Esophagus squamous epithelium (tissue), 5 donors: ENCODE measurements at places on chromosomes 6 and 20.

GRCh38 chr6:31495580-31495979 lies 2.4 kb upstream of the MICB start:
- DNase-seq, result no peak

- DNase-seq, result no peak
These were observed 137.3 kb downstream of the ZFAND3 start for GRCh38 chr6:37956711-37957275.

DNA sequence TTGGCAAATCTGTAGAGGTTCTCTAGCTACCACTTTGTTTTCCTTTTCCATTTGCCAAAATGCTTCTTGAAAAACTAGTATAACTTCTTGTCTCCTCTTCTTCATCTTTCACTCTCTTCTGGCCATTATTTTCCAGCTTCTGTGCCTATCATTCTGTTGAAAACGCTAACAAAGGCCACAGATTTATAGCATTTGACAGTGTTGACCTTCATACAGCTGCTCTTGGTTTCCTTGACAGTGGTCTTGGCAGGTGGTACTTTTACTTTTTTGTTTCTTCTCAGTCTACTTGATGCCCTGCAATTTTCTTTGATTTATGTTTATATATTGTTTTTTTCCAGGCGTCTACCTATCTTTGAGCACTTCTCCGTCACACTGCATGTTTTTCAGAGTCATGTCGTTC lies 23.7 kb downstream of the TRMT11 start:
- no peak for DNase-seq

- no peak for DNase-seq
These were observed 235.6 kb downstream of the PLCB1 start for GRCh38 chr20:8367689-8368088.

DNA sequence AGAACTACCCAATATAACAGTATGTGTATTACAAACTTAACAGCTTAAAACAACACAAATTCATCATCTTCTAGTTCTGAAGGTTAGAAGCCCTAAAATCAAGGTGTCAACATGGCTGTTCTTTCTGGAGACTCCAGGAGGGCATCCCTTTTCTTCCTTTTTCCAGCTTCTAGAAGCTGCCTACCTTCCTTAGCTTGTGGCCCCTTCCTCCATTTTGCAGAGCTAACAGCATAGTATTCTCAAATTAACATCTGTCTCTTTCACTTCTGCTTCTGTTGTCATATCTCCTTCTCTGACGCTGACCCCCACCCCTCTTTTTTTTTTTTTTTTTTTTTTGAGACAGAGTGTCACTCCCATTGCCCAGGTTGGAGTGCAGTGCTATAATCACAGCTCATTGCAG lies 52.8 kb upstream of the AKIRIN2 start:
- DNase-seq, result no peak

DNA sequence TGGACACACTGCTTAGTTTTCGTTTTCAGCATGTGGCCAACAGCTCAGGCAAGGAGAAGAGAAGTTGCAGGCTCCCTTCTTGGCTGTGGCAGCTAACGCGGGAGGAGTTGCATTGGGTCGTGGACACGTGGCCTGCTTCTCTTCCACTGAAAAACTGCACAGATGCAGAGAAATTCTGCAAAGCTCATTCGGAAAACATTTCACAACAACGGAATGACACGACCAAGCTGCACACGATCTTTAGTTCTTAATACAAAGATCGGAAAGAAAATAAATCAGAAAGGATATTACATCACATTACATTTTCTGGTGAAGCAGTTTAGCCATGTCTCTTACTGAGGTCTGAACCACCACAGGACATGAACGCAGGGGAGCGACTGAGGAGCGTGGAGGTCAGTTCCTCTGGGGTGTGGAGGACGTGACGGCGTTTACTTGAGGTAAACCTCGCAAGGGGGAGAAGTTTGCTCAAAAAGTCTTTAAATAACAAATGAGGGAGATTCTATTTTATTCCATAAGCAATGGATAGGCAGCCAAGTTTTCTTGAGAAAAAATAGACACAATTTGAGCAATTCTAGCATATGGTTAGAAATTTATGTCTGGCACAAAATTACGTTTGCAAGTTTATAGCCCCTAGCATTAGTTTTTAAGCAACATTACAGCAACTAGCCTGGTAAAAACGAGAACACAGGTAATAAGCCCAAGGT lies 178.3 kb downstream of the THBS2 start:
- no peak for DNase-seq

DNA sequence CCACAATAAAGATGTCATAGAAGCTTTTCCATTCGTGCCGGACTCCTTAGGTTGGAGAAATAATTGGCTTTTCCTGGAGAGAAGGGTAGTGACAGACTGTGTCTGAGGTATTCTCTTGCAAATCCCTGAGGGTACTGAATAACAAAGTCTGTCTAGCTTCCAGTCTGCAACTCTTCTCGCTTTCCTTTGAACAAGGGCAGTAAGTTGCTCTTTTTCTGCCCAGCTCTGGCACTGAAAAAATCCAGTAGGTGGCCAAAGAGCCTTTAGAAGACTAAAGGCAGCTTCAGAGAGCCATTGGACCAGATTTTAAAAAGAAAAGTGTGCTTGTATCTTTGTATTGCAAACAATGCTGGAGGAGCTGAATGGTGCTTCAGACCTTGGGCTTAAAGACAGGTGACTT lies 20.7 kb upstream of the RREB1 start:
- no peak for DNase-seq
